Inflammatory macrophage (primary cell): ENCODE measurements at places on chromosomes 5 and 9.

DNA sequence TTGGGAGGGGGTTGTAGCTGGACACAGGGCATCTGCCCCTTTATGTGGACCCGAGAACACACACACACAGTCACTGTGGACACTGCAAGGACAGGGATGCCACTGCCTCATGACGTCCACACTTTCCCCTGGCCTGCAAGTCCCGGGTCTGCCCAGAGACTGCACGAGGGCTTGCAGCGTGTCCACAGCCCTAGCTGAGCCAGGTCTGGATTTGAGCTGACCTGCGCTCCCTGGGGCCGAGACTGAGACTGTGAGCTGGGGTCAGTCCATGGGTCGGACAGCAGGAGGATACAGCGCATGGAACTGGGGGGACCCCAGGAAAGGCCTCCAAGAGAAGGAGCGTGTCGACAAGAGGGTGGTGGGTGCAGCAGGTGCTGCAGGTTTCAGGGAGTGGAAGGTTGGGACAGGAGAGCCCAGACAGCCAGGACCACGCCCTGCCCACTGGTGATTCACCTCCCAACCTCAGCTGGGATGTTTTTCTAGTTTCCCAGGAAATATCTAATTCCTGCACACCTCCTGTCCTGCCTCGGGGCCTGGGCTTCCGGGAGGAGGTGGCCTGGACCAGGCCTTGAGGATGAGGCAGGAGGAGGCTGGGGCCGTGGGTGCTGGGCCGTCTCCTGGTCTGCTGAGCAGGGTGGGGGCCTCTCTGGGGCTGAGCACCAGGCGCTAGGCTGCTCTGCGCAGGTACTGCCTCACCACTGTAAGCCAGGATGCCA, 806 bp upstream of the RNF224 start:
- no peak for DNase-seq

GRCh38 chr5:122192497-122193496, 63.5 kb downstream of the ZNF474 start:
- DNase-seq: peak; percentile 56

- no peak for DNase-seq
These were observed 46.1 kb downstream of the STK10 start for GRCh38 chr5:172141949-172142319.

GRCh38 chr9:91193087-91193657, 168.5 kb downstream of the AUH start:
- peak; percentile 85 for DNase-seq

GRCh38 chr9:98922721-98923435, 20.8 kb upstream of the COL15A1 start:
- peak; percentile 69 for DNase-seq

DNA sequence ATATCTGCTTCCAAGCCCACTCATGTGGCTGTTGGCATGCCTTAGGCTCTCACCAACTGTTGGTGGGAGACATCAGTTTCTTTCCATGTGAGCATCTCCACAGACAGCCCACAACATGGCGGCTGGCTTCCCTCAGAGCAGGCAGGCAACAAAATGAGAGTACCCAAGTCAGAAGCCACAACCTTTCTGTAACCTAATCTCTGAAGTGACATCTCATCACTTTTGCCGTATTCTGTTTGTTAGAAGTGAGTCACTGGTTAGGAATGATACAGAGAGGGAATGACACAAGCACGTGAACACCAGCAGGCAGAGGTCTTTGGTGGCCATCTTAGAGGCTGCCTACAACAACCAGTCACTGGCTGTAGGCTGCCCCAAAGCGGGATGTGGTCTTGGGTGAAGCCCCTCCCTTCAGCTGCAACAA, 88.6 kb upstream of the RASGRF2 start:
- no peak for DNase-seq

GRCh38 chr9:23662320-23662719, 163.7 kb downstream of the ELAVL2 start:
- no peak for DNase-seq

- peak; percentile 28 for DNase-seq
These were observed 102.5 kb upstream of the PANK3 start for GRCh38 chr5:168681556-168682183.

GRCh38 chr9:18173923-18174322, 300.0 kb upstream of the ADAMTSL1 start:
- no peak for DNase-seq

DNA sequence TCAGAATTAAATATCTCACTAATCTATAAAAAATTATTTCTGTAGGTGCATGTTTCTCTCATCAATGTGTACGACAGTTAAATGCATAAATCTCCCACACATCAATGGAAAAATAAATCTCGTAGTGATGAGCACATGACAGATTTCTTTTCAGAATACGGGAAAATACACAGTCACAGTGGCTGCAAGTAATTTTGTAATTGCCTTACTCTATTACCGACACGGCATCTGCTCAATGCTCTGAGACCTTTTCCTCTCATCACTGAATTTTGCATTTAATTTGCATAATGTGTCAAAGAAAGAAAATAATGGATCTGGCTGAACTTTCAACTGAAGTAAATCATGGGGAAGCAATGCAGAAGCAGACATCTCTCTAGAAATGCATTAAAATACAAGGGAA, 37.2 kb downstream of the PDE4D start:
- no peak for DNase-seq

- DNase-seq: no peak
These were observed 49.9 kb upstream of the SNCAIP start for GRCh38 chr5:122262103-122262502.

DNA sequence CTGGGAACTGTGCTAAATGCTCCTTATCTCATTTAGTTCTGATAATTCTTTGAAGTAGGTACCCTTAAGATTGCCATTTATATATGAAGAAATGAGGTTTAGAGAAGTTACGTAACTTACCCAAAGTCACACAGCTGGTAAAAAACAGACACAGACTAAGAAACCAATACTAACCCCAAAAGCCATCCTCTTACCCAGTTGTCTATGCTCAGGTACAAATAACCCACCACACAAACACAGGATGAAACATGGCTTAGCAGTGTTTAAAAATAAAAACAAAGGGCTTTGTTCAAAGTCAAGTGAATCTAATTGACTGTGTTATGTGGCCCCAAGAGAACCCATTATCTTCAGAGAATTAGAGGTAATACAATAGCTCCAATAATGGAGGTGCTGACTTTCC, 37.0 kb upstream of the IL7R start:
- no peak for DNase-seq

DNA sequence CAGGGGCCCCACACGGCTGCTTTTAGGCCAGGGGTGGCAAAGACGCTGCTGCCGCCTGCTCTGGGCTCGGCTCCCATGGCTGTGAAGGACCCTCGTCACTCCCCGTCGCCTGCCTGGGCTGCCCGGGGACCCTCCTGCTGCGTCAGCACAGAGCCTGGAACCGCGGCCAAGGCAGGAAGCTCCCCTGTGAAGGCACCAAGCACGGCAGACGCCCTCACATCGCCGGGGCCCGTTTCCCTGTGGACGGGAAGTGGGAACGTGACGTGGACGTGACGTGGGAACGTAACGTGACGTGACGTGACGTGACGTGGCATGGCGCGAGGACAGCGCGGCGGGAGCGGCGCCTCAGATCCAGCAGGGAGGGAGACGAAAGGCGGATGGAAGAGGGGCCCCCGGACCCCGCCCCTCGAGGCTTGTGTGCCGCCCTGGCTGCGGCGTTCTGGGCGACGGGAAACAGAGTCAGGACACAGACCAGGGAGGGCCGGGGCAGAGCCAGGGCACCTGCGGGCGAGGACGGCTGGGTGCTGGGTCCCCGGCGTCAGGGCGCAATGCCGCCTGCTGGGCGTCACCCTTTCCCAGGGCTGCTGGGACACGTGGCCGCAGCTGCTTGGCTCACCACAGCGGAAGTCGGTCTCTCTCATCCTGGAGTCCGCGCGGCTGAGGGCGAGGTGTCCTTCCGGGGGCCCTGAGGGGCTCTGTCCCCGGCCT, 53.1 kb downstream of the MRPL36 start:
- no peak for DNase-seq

GRCh38 chr9:100674419-100675122, 96.7 kb downstream of the CAVIN4 start:
- DNase-seq: no peak

DNA sequence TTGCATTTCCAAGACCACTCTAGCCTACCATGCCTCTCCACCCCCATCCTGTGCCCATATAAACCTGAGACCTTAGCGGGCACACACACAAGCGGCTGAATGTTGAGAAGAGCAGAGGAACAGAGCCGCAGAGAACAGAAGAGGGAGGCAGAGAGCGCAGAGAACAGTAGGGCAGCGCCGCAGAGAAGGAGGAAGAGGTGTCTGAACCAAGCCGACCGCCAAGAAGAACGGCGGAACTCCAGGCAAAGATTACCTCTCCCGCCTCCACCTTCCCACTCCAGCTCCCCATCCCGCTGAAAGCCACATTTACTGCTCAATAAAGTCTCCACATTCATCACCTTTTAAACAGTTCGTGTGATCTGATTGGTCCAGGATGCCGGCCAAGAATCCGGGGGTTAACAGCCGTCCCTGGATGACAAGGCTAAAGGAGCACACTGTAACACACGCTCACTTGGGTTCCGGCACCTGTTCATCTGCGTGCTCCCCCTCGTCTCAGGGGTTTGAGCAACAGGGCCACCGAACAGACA, 33.2 kb downstream of the GRIN3A start:
- peak; percentile 17 for DNase-seq

DNA sequence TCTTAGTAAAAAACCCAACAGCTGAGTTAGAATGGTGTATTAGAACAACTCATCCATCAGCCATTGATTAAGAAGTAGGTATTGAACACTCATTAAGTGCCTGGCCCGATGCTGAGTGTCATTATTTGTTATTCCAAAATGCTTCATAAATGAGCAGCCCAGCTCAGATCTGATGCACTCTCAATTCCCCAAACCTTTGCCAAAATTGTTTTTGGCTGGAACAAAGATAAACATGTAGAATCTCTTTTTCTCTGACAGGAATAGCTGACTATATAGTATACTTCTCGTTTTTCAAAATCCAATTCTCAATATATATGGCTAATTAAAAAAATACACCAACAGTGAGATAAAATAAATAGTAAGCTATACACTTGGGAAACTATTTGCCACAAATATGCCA, 20.0 kb upstream of the ANKRD55 start:
- DNase-seq: no peak

GRCh38 chr5:94562327-94562971, 56.0 kb downstream of the KIAA0825 start:
- DNase-seq: no peak

GRCh38 chr5:33300209-33300742, 140.5 kb upstream of the TARS1 start:
- DNase-seq: peak; percentile 77

DNA sequence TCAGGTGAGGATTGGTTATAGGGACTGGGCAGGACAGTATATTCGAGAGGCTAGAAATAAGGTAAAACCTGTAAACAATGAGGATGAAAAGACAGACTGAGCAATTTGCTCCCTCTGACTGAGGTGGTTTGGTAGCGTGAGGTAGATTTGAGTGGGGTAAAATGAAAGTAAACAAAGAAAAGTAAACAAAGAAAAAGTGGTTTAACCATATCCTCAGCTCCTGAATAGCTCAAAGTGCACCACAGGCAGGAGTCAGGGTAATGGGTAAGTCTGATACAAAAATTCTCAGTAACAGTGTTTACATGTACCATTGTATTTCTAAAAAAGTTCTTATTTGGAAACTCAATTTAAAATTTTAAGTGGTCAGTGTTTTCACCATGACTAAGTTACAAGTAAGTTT, 203.1 kb upstream of the ARRDC3 start:
- no peak for DNase-seq

DNA sequence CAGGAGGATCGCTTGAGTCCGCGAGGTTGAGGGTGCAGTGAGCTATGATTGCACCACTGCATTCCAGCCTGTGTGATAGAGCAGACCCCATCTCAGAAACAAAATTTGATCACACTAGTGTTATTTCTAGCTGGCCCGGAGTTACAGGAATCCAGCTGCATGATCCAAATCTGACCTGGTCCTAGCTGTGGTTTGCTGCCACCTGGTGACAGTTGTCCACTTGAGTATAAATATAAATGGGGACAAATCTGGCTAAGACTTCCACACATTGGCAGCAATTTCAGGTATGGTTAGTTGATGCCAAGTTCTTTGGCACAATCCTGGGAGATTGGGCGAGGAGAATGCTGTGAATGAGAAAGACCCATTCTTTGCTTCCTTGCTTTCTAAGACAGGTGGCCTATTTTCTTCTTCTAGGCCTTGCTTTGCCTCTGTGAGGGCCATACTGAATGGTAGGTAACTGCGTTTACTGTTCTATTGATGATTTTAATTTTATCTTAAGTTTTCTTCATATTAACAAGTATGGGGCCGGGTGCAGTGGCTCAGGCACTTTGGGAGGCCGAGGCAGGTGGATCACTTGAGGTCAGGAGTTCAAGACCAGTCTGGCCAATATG, 35.4 kb downstream of the UBE2R2 start:
- peak; percentile 72 for DNase-seq

- no peak for DNase-seq
These were observed 11.9 kb downstream of the DAB2 start for GRCh38 chr5:39412721-39413394.

DNA sequence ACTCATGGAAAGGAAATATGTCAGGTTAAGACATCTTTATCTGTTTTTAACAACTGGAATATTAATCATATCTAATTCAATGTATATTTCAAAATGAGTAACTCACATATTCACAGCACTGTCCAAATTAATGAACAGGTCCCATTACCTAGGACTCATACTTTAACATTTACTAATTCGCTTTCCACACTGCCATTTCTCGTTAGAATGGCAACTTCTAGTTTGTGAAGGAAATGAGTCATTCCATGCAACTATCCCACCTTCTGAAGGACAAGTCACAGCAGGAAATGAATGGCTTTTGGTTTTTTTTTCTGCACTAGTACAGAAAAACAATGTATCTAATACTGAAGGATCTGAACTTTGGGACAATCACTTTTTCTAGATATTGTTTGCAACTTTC, 24.6 kb upstream of the IFNK start:
- peak; percentile 57 for DNase-seq
